ENCODE measurements at places on chromosomes 7 and 10.

DNA sequence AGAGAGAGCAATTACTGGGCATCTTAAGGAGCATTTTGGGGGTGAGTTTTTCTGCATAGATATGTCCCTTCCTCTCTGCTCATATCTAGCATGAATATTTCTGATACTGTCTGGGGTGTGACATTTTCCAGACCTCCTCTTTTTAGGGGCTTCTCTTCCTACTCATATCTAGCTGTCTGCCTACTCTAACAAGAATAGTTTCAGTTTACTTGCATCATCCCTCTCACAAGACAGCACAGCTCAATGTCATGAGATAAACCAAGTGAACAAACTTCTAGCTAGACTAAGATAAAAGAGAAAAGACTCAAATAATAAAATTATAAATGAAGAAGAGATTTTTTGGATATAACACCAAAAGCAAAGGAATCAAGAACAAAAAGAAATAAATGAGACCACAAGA is 419.5 kb upstream of the SORCS1 start:
- no peak for DNase-seq

DNA sequence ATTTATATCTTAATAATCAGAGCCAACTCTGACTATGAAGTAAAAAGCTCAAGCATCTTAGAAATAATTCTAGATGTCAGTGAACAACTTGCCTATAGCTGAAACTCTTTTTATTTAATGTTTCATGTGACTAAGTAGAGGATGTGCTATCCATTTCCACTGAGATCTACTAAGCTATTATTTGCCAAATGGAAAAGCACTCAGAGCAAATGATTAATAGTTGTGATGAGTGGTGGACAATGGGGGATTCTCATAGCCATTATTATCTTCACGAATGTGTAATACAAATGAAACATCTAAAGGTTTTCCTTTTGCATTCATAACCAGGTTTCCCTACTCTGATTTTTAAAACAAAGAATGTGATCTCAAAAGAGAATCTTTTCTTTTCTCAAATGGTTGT is 126.6 kb upstream of the GNAI1 start:
- no peak for DNase-seq

DNA sequence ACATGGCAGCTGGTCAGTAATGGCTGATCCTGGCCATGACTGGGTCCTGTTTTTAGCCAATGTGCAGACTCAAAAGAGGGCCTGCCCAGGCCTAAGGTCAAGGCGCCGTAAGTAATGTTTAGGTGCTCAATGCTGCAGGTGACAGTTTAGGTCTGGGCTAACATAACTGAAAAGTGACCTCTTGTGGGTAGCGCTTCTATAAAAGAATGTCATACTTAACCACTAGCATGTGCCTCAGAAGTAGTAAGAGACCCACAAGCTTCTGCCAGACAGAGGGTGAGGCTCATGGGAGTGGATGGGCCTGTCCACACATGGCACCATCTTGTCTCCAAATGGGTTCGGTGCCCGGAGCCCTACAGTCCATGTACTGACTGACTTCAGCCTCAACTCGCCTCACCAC is 90.5 kb upstream of the GSDME start:
- DNase-seq: no peak

GRCh38 chr7:36253699-36254098 is 100.6 kb downstream of the EEPD1 start:
- no peak for DNase-seq

GRCh38 chr10:117662126-117662525 is 119.6 kb downstream of the EMX2 start:
- DNase-seq: peak; percentile 68

GRCh38 chr10:75352650-75353049 is 48.9 kb downstream of the ZNF503 start:
- no peak for DNase-seq

- DNase-seq: no peak
Measured at GRCh38 chr7:136741941-136742340, 126.5 kb upstream of the CHRM2 start.

- no peak for DNase-seq
Measured at GRCh38 chr10:30803058-30803457, 173.5 kb upstream of the LYZL2 start.

DNA sequence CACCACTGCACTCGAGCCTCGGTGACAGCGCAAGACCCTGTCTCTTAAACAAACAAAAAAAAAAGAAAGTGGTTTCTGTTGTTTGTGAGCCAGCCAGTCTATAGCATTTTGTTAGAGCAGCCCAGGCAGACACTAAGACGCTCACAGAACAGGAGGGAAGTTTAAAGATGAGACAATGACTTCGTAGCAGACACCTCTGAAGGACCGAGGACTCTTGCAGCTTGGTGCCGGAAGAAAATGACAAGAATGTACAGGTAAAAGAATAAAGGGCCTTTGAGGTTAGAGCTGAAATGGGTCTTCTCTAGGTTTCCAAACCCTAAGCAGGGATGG is 39.7 kb downstream of the MACROH2A2 start:
- no peak for DNase-seq

DNA sequence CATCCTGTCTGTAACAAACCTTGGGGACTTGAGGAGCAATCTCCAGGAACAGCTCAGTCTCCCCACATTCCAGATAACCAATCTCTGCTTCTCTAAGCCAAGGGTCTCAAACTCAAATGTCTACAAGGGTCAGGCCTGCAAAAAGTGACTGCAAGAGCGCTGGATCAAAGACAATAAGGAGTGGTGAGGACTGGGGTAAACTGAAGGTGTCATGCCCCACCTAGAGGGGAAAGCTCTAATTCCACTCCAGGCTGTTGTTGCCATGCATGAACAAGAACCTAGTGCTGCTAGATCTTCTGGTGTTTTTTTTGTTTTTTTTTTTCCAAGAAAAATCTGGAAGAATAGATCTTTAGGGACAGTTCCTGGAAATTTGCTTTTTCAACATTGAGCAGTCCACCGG is 117.9 kb upstream of the MACROH2A2 start:
- DNase-seq: no peak

DNA sequence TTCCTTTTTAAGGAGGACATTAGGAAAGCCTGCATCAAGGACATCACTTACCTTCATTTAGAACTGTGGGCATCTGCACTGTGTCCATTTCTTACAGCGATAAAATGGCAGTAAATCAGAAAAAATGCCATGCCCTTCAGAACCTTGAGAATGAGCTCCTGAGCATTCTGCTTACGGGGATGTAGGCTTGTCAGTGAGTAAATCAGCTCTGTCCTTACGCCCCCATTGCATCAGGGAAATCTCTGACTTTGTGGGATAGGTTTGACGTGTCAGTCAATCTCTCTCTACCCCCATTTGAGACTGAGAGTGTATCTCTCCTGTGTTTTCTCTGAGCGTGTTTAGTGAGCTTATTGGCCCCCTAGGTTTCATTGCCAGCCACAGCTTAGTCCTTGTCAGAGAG is 837.1 kb downstream of the LRMDA start:
- peak; percentile 17 for DNase-seq

GRCh38 chr7:104124893-104125477 is 82.8 kb downstream of the ORC5 start:
- no peak for DNase-seq

DNA sequence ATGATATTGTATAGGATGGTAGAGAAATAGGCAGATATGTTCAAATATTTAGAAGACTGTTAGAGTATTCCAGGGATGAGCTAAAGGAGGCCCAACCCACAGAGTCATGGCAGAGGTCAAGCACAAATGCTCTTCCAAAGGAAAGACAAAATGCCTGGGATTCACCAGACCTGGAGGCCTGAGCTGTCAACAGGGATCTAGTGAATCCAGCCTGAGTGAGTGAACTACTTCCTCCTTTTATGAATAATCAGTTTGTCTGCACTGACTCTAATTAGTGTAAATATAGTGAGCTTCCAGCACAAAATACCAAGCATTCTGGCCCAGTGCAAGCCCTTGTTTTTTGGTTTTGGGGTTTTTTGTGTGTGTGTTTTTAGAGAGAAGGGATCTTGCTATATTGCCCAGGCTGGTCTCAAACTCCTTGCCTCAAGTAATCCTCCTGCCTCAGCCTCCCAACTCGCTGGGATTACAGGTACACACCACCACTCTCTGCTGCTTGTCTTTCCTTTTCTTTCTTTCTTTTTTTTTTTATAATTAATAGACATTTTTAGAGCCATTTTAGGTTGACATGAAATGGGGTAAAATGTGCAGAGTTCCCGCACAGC is 244.4 kb downstream of the SKIDA1 start:
- DNase-seq: peak; percentile 46

DNA sequence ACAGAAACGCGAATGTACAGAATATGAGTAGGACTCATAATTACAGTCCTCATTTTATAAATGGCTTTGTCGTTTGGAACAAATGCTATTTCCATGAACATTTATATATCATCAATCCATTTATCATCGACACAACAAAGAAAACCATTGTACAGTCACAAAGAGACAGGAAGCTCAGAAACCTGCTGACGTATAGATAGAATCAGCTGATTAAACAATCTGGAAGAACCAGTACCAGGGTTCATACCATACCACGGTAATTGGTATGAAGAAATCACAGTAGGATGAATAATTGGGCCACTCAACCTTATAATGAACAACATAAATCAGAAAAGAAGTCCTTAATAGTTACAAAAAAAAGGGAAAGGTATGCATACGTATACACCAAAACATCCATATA is 295.0 kb downstream of the PARD3 start:
- DNase-seq: no peak

DNA sequence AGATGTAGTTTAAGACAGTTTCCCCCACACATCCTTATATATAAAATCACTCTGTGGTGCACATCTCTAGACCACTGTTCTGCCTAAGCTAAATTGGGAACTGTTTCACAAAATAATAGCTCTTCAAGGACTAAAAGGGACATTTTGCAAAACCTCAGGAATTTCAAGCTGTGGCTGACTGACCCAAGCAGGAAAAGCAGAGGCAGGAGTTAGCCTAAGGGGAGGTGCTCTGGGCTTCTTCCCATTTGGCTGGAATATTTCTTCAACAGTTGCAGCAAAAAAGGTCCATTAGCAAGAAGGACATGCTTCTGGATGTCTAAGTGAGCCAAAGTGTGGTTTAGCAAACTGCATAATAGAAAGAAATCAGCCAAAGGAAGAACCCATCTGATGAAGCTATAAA is 551.2 kb upstream of the ANKRD30A start:
- peak; percentile 75 for DNase-seq

GRCh38 chr10:114520453-114520852 is 116.2 kb upstream of the AFAP1L2 start:
- DNase-seq: peak; percentile 76

GRCh38 chr10:729213-729612 is 39.7 kb upstream of the DIP2C start:
- DNase-seq: no peak

DNA sequence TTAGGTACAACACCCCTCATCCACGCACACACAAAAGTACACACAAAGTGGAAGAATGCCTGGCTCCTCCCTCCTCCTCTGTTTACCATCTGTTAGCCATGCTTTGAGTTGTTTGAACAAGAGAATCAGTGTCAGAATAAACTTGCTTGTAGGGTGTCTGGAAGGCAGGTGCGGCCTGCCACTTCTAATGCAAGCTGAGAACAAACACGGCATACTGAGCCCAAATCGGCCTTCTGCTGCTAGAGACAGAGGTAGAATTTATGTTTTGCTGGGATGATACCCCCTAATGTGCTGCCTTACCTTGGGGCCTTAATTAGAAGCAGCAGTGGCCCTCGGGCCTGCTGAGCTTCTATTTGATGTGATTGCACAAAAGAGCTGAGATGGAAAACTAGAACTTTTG is 24.9 kb upstream of the FAM180A start:
- no peak for DNase-seq

- DNase-seq: no peak
Measured at GRCh38 chr7:93145354-93145753, 2.8 kb downstream of the SAMD9L start.

DNA sequence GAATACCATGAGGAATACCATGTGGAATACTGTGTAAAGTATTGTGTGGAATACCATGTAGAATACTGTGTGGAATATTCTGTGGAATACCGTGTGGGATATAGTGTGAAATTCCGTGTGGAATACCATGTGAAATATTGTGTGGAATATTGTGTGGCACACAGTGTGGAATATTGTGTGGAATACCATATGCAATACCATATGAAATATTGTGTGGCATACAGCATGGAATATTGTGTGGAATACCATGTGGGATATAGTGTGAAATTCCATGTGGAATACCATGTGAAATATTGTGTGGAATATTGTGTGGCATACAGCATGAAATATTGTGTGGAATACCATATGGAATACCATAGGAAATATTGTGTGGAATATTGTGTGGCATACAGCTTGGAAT is 135.1 kb upstream of the CHST15 start:
- no peak for DNase-seq

DNA sequence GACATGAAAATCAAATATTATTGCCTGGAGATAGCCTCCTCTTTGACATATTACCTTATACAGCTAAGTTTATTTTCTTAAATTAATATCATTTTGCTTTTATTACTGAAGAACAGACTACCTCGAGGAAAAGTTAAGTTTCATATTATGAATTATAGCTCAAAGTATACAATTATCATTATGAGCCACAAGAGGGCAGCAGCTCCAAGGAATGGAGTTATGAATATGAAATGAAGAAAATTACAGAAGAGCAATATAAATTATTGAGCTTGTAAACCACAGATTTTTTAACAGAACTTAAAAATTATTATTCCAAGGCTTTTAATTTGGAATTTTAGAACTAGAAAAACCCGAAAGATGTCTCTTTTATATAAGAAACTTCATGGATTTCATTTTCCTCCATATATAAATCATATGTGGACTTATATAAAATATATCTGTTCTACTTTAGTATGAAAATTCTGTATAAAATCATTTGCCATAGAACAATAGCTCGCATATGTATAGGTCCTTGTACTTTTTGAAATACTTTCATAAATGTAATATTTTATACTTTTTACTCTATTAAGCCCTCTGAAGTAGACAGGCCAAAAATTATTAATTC is 40.1 kb downstream of the IQUB start:
- peak; percentile 19 for DNase-seq

- no peak for DNase-seq
Measured at GRCh38 chr7:158280448-158281144, 307.0 kb downstream of the PTPRN2 start.

- DNase-seq: peak; percentile 57
Measured at GRCh38 chr7:78530351-78530750, 731.8 kb downstream of the PHTF2 start.

- DNase-seq: no peak
Measured at GRCh38 chr7:97982647-97983046, 7.3 kb downstream of the OCM2 start.

DNA sequence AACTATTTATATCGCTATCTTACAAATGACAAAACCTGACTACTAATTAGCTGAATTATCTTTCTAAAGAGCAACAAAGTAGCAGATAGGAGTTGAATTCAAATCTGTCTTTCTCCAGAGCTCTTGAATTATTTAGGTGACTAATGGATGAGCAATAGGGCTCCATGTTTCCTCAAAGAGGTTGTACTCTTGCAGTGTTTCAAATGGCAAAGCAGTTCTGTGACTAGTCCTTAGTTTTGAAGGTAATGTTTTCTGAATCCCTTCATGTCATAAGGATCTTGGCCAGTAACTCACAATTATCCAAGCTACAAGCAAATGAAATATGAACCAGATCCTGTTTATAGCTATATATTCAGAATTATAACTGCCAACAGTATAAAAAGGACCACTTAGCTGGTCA is 999.7 kb downstream of the NRG3 start:
- peak; percentile 14 for DNase-seq
